ENCODE measurements at places on chromosomes 11 and 22.

DNA sequence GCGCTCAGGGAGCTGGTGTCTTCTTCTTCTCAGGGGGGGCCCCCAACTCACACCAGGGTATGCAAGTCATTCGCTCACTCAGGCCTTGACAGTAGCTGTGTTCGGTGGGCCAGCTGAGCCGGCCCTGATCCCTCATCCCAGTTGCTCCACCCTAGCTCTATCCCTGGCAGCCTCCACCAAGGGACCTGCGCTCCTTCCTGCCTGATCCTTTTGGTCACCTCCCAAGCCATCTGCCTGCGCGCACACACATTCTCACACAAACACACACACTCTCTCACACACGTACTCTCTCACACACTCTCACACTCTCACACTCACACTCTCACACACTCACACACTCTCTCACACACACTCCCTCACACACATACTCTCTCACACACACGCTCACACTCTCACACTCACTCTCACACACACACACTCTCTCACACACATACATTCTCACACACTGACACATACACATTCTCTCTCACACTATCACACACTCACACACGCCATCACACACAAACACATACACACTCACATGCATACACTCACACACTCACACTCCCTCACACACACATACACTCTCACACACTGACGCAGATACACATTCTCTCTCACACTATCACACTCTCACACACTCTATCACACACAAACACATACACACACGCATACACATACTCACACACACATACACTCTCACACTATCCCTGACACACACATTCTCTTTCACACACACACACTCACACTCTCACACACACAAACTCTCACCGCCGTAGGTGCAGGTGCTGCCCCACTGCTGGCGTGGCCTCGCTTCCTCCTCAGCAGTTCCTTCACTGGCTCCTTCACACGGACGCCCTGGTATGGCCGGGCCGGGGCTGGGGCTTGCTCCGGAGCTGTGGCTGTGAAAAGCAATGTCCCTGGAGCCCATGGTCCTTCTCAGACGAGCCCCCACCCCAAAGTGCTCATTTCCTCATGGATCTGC, 20.8 kb downstream of the POU2AF1 start:
- DNase-seq, result no peak

DNA sequence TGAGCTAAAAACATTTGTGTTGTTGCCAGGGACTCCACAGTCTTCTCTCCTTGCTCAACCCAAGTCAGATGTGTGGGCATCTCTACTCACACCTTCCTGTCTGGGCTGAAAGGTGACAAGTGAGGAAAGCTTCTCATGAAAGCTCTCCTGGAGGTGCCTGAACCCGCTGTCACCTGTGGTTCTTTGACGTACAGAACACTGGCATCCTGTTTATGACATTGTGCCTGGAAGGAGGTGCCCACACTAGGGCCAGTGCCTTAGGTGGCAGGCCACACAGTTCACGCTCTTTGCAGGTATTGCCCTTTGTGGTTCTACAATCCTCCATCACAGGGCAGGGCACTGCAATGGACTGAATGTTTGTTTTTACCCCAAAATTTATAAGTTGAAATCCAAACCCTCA, 108.5 kb downstream of the CD44 start:
- no peak for DNase-seq

DNA sequence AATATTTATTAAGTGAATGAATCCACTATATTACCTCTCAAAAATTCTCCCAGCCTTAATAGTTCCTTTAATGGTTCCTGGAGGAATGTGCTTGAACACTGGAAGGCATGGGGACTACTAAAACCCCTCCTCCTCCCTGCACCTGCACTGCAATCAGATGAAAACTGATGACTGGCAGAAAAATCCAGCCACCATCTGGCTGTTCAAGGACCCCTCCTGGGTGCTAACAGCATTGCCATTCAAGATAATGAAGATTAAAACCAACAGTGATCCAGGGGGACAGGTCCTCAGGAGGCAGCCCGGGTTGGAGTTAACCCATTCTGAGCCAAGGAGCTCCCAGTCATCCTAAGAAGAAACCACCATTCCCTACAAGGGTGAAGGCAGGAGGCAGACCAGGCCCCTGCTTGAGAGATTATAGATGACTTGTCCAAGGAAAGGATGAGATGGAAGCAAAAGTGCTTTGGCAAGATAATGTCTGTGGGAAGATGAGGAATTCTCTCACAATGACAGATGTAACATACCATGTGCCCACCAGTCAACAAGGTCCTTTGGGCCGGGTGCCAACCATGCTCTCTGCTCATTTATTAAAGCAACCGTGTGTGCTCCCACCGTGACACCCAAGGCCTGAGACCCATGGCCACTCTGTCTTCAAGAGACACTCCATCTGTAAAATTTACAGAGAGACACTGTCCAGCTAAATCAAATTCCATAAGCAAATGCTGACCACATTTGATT, 90.6 kb downstream of the LARGE1 start:
- no peak for DNase-seq

GRCh38 chr22:20180640-20181039, 29.8 kb upstream of the CCDC188 start:
- no peak for DNase-seq

DNA sequence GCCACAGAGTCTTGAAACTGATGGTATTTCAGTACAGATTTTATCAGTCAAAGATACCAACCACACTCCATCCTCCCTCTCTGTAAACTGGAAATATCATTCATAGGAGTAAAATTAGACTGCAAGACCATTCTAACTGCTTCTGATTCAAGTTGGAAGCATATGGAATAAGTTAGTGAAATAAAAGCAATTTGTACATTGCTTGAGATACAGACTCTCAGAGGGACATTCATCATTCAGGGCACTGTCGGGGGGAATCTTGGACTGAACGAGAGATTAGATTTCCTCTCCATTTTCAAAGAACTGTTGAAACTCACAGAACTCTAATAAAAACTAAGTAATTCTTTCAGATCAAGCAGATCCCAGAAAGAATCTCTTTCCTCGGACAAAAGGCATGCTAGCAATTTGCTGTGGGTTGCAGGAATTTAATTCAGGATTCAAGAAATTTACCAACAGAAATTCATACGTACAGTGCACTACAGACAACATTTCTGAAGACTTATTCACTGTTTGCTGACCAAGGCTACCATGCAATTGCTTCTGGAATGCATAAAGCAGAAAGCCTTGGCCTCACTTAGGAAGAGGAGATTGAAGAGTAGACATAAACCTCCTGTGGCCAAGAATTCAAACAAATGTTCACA, 34.1 kb downstream of the PAMR1 start:
- DNase-seq, result no peak

GRCh38 chr11:88175569-88176075, 379 bp upstream of the RAB38 start:
- DNase-seq, result peak; percentile 70

- DNase-seq, result peak; percentile 25
Measured at GRCh38 chr11:117492578-117493251, 165.1 kb downstream of the CEP164 start.

DNA sequence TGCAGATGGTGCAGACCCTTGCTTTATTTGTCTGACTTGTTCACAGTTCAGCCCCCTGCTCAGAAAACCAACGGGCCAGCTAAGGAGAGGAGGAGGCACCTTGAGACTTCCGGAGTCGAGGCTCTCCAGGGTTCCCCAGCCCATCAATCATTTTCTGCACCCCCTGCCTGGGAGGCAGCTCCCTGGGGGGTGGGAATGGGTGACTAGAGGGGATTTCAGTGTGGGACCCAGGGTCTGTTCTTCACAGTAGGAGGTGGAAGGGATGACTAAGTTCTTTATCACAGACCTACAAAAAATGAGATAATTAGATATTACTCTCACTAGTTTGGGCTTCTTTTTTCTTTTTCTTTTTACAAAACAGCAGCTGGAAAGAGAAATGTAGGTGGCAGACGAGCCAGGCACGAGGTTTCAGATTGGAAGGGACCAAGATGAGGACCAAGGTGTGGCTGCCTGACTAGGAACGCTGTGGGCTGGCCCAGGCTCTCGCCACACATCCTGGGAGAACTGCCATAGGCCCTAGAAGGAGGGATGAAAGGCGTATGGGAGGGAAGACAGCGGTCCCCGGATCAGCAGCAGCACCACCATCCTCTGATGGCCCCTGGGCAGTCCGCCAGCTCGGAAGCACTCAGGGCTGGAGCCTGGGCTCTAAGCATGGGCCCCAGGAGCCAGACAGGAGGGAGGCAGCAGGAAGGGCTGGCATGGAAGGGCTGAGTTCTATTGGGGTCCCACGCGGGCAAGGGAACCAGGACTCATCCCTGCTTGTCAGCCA, 14.2 kb downstream of the TXN2 start:
- DNase-seq, result no peak

- no peak for DNase-seq
Measured at GRCh38 chr11:78927511-78927910, 352.8 kb upstream of the NARS2 start.

GRCh38 chr11:14906578-14906977, 14.5 kb upstream of the CYP2R1 start:
- no peak for DNase-seq

- DNase-seq, result peak; percentile 30
Measured at GRCh38 chr22:39524753-39525657, 4.6 kb downstream of the ATF4 start.

DNA sequence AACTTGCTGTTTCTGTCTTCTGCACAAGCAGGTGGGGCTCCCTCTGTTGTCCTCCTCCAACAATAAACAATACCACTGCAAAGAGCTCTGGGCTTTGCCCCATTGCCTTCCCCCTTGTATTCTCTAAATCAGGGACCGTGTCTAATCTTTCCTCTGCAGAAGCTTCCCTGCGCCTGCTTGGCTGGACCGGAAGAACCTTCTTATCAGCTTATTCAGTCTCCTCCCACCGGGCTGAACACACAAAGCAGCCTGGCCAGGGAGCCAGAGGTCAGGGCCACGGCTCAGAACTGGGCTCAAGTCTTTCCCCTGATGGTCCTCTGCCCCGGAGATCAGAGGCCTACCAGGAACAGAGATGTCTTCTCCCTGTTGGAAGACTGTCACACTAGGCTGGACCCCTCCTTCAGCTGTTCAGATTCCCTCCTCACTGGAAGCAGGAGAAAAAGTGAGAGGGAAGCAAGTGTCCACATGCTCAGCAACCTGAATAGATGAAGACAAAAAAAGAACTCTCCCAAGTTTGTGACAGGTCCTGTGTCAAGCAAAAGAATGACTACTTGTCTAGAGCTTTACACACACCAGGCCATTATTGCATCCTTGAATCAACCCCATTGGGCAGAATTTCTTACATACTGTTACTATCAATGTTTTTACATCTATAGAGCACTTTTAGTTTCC, 63.7 kb downstream of the RAB30 start:
- peak; percentile 96 for DNase-seq

DNA sequence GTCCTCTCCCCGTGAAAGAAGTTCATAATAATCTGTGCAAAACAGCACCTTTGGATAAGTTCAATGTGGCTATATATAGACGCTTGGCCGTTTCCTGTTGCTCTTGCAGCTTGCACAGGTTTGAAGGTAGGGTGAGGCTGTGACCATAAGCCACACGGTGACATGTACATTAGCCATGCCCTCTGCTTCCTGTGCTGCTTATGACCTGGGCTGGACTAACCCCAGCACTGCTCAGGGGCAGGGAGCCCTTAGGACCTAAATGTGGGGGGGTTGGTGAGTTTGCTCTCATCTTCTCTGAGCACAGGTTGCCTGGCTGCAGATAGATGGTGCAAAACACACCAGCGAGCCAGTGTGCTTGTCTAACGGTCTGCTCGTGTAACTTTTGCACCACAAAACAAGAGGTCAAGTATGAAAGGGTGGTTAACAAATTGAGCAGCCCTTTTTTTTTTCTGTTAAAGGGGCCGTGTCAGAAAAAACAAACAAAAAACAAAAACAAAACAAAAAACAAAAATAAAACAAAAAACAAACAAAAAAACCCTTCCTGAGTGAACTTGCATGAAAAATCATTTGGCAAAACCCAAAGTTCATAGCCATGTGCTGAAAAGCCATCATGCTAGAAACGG, 37.3 kb downstream of the FLI1 start:
- no peak for DNase-seq

- DNase-seq, result peak; percentile 83
Measured at GRCh38 chr11:64810891-64811272, 531 bp upstream of the MEN1 start.

- peak; percentile 96 for DNase-seq
Measured at GRCh38 chr11:99020352-99021225, at the start of gene CNTN5. CNTN5 (plus strand) TSS chr11:99020949.

- DNase-seq, result no peak
Measured at GRCh38 chr11:19433367-19433766, 192.6 kb upstream of the E2F8 start.

DNA sequence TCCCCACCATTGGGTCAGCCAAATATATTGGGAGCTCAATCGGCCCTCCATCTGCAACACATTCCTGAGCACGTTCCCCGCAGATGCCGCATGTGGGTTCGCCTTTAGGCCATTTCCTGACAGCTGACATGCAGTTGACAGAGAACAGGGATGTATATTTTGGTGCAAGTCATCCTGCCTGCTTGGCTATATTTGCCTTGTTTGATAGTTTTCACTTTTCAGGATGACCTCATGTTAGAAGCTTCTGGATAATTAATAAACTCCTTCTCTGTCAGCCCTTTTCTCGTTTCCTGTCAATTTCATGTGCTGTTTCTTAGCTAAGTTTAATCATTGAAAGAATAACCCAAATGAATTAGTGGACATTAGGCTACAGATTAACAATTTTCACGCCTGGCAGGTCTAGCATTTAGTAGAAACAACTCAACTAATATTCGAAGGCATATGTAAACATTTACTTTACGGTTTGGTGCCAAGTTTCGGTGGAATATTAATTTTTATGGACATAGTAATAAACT, 105.8 kb upstream of the SLC5A12 start:
- no peak for DNase-seq

DNA sequence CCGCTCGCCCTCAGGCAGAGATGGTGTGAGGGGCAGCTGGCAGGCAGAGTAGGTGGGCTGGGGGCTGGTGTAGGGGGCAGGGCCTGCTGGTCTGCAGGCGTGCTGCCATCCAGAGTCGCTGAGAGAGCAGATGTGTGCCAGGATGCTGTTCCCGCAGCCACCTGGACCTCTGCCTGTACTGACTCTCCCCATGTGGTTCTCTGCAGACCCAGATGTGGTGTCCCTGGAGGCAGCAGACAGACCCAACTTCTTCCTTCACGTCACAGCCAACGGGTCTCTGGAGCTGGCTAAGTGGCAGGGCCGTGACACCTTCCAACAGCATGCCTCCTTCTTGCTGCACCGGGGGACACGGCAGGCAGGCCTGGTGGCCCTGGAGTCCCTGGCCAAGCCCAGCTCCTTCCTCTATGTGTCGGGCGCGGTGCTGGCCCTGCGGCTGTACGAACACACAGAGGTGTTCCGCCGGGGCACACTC, 58.6 kb downstream of the OTOG start:
- no peak for DNase-seq

DNA sequence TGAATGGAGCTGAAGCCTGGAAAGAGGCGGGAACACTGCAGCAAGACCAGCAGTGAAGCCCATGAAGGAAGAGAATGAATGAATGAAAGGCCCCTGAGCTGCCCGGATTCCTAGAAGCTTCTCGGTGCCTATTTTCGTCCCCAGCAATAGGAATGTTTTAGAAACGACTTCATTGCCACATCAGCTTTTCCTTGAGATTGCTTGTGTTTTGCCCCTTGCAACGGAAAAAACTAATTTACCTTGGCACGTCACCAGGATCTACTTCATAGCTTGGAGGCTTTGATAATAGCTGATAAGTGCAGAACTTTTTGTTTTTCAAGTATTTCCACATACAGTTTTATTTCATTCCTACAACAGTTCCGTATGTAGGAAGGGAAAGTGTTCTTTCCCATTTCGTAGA, 248.9 kb upstream of the NARS2 start:
- DNase-seq, result no peak

GRCh38 chr22:38081941-38082828, 1.8 kb downstream of the SLC16A8 start:
- peak; percentile 53 for DNase-seq

- peak; percentile 8 for DNase-seq
Measured at GRCh38 chr11:17550450-17551346, 3.6 kb downstream of the OTOG start.

All from NCI-H69 (cell line).